ENCODE measurements at places on chromosomes 7 and 10.

DNA sequence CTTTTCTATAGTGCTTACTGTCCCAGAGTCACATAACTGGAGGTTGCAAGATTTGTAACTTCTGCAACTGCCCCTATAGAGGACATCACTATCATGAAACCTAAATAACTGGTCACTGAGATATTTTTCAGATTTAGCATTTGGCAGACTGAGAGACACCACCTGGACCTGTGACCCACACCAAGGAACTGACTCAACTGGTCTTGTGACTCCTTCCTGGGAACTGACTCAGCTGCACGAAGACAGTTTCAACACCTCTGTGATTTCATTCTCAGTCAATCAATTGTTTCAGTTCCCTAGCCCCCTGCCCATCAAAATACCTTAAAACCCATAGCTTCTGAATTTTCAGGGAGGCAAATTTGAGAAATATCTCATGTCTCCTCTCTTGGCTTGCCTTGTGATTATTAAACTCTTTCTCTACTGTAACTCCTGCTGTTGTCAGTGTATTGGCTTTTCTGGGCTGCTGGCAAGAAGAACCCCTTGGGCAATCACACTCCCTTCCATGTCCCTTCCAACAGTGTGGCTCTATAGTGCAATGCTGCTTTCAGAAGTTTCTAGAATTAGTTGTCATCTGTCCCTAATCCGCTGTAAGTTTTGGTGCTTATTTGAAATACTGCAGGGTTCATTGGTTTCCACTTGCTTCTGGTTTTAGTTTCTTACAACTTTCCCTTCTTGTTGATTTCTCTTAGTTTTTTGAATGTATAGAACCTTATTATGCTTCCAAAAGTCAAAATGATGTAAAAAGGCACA, 127.8 kb upstream of the ADCY1 start:
- no peak for DNase-seq

DNA sequence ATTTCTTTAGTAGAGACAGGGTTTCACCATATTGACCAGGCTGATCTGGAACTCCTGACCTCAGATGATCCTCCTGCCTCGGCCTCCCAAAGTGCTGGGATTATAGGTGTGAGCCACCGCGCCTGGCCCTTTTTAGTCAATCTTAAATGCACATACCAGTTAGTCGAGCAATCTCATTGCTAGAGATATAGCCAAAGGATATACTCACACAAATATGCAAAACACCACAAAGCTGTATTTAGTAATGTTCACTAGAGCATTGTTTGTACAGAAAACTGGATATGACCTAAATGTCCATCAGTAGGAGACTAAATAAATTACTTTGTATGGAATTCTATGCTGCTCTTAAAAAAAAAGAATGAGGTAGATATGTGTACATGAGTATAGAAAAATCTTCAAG, 24.5 kb upstream of the IL6 start:
- no peak for DNase-seq

- DNase-seq, result no peak
Observed at GRCh38 chr10:28939281-28940157, 262.2 kb downstream of the BAMBI start.

GRCh38 chr10:68435803-68436202, 28.7 kb upstream of the RUFY2 start:
- no peak for DNase-seq

DNA sequence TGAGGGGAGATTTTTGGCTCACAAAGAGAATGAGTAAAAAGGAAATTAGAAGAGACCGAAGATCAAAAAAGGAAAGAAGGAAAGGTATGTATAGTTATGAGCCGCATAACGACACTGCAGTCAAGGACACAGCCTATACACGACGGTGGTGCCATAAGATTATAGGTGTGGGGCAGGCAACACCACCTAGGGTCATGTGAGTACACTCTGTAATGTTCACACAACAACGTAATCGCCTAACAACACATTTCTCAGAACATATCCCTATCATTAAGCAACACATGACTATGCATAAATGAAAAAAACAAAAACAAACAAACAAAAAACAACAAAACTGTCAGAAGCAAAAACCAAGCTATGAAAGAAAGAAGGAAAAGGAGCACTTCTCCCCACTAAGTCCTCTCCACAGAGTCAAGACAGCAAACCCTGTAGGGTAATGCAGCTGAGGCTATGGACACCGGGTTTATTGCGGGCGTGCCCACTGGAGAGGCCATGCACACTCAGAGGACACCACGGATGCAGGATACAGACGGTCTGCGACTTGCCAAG, 45.1 kb downstream of the PIP4K2A start:
- no peak for DNase-seq

- no peak for DNase-seq
Observed at GRCh38 chr10:95505084-95505610, 56.0 kb downstream of the SORBS1 start.

GRCh38 chr7:96273716-96274115, 48.2 kb downstream of the SLC25A13 start:
- DNase-seq, result no peak

- no peak for DNase-seq
Observed at GRCh38 chr10:51169111-51169510, 94.8 kb downstream of the PRKG1 start.

DNA sequence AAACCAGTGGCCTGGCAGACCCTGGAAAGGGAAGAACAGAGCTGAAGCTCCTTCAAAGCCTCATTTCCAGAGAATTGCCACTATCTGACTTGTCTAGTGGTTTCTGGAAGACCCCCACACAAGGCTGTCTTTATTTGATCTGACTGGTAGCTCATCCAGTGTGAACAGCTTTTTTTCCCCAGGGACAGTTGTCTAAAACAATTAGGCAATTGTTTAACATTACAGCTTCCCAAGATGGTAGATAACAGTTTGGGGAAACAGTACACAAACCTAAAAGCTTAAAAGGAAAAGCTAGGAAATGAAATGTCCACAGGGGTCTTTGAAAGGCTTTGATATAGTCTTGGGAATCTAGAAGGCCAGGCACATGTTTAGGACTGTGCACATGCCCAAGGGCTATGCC, 203.4 kb upstream of the CTBP2 start:
- DNase-seq, result no peak

DNA sequence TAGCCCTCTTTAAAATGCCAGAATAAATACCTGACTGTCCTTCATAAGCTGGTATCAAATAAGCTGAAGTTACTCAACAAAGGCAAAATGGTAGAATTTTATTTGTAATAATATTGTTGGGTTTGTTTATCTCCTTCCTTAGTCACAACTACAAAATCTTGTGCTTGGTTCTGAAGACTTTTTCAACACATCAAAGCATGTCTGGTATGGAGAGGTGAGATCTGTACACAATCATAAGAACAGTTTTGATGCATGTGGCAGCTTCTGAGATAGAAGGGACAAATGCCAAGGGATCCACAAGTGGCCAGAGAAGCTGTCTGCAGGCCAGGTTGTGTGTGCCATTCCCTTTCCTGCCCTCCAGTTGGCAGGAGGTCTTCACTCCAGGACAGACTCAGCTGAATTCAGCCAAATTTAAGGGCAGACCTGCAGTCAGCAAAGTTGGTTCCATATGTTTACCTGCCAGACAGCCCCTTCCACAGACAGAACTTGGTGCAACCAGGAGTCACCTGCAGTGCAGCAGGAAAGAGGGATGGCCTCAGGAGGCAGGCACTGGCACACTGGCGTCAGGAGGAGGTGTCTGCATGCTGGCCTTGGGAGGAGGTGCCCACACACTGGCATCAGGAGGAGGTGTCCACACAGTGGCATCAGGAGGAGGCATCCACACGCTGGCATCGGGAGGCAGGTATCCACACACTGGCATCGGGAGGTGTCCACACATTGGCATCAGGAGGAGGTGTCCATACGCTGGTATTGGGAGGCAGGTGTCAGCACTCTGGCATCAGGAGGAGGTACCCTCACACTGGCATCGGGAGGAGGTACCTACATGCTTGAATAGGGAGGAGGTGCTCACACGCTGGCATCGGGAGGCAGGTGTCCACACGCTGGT, 93.1 kb upstream of the IKZF1 start:
- DNase-seq, result no peak

GRCh38 chr10:104816501-104816900, 175.4 kb downstream of the SORCS3 start:
- no peak for DNase-seq

DNA sequence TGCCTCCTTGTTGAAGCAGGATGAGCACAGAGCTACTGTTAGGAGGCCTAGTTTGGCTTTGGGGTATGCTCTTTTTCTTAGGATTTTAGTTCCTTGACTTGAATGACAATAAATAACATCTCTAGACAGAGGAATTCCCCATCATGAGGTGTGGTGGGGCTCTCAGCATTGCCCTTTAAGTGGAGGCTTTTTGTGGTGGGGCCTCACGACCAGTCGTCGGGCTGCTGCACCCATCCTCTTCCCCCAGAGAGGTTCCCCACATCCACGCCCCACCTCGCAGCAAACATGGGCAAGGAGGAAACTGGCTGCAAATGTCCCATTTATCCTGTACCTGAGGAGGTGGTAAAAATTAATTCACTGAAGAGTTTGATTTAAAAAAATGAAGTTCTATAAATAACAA, 36.1 kb upstream of the TARP start:
- no peak for DNase-seq

- DNase-seq, result no peak
Observed at GRCh38 chr10:43803791-43804190, 155.1 kb upstream of the ZNF32 start.

DNA sequence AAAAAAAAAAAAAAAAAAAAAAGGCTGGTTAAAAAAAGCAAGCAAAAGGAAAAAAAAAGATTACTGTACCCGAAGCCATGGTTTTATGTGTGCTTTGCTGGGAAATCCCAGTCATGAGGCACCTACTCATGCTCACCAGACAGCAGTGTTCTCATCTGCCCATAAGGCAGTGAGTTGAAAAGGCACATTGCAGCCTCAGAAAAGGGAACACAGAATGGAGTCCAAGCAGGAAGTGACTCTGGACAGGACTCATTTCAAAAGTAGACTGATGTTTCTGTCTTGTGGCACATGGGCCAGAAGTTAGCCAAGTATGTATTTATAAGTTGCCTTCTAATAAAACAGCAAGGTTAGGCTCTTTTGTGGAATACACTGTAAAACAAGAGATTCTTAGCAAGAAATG, 40.2 kb downstream of the PDSS1 start:
- DNase-seq, result no peak
